ENCODE measurements at places on chromosomes 11 and 22.

DNA sequence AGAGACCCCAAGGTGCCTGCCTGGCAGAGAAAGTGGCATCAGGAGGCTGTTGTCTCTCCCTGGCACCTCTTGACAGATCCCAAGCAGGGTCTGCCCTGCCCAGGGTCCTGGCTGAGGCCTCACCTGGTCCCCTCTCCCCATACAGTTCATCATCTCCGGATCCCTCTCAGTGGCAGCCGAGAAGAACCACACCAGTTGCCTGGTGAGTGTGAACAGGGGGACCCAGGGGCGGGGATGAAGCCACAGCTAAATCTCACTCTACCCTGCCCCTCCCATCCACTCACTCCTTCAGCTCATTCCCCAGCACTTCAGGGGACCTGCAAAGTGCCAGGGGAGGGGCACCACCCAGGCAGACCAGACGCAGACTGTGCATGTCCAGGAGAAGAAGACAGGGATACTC lies 14.0 kb upstream of the MS4A10 start:
- no peak for DNase-seq

GRCh38 chr11:58285483-58286040 lies 17.5 kb upstream of the OR10W1 start:
- no peak for DNase-seq

DNA sequence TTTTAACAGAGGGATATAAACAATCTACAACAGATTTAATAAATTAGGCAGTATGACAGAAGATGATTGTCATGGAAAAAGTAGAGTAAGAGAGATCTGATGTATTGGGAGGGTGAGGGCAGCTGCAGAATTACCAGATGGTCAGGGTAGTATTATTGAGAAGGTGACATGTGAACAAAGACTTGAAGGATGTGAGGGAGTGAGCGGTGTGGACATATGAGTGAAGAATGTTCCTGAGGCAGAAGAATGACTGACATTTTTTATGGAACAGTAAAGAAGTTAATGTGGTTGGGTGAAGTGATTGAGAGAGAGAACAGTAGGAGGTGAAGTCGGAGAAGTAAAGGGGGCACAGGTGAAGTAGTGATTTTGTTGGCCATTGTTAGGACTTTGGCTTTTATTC lies 42.4 kb upstream of the HIPK3 start:
- DNase-seq, result no peak

GRCh38 chr22:48135592-48135991 lies 1373.1 kb downstream of the TBC1D22A start:
- no peak for DNase-seq

DNA sequence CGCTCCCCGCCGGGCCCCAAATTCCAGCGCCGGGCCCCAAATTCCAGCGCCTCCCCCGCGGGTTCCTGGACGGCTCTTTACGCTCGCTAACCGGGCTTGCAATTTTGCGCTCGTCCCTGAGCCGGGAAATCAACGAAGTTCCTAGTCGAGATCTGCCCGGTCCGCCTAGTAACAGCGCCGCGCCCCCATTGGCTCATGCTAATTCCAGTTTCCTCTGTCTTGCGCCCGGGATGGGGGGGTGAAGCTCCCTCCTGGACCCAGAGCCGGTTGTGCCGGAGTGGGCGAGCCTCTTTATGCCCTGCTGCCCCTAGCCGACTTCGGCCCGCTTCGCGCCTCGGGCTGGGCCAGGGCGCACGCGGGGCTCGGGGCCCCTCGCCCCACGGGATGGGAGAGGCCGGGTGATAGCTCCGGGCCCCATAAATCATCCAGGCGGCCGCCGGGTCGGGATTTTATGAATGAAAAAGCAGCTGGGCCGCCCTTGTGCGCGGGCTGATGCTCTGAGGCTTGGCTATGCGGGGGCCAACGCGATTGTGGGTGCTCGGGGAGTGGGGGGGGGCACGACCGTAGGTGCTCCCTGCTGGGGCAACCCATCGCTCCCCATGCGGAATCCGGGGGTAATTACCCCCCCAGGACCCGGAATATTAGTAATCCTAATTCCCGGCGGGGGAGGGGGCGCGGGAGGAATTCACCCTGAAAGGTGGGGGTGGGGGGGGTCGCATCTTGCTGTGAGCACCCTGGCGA lies 1.8 kb upstream of the CCND1 start:
- peak; percentile 97 for DNase-seq

GRCh38 chr11:87405843-87406242 lies 368.1 kb downstream of the TMEM135 start:
- DNase-seq, result no peak

DNA sequence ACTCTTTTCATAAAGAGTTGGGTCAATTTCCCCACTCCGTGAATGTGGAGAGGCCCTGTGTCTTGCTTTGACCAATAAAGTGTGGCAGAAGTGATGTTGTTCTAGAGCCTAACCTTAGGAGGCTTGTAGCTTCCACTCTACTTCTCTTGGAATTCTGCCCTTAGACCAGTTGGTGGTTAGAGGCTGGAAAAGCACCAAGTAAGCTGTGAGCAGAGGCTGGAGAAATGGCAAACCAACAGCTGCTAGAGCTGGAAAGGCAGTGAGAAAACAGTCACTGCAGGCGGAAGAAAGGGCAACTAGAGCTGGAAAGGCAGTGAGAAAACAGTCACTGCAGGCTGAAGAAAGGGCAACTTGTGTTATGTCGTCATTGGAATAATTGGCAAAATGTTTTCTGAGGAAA lies 29.8 kb upstream of the MSANTD2 start:
- DNase-seq, result peak; percentile 9

DNA sequence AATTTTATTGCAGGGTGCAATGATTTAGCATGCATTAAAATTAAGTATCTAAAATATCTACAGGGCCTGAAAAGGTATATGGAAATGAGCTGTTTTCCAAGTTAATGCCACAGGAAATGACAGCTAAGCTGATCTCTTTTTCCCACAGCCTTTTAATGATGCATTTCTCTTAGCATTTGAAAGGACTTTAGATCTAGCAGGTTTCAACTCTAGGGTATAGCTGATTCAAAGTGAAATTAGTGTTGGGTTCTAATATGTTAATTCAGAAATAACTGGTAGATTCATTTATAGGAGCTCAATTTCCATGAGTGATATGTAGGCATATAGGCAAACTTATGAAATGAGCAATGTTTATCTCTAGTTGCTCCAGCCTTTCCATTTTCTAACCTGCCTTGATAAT lies 274.2 kb downstream of the CASP12 start:
- DNase-seq, result peak; percentile 2

- DNase-seq, result no peak
Measured at GRCh38 chr11:72522186-72522585, 87.9 kb upstream of the CLPB start.

- DNase-seq, result no peak
Measured at GRCh38 chr11:63686926-63687325, 5.6 kb downstream of the RTN3 start.

DNA sequence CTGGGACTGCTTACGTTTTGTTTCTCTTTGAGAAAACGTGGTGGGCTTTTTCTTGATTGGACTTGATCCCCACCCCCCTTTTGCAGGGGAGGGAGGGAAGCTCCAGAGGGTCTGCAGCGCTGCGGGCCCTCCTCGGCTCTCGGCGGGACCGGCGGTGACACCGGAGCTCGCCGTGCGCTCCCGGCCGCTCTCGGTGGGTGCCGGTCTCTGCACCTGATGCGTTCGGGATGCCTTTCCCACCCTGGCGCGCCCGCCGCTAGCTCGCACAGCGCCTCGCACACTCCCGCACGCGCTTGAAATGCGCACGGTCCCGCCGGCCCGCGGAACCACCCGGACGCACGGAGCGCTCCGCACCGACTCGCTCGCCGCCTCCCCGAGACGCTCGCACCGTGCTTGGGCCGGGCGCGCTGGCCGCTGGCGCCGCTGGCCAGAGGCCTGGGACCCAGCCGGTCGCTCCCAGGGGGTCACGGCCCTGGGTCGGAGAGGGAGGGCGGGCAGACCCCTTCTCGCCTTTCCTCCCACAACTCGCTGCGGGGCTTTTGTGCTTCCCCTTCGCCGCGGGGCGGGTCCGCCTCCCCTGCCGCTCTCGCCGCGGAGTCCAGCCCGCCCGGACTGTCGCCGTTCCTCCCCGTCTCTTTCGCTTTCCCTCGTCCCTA lies 1.0 kb downstream of the ZBTB16 start:
- no peak for DNase-seq

GRCh38 chr11:22389526-22390282 lies 51.5 kb downstream of the SLC17A6 start:
- DNase-seq, result no peak

GRCh38 chr11:11513422-11513821 lies 108.4 kb downstream of the GALNT18 start:
- no peak for DNase-seq

- no peak for DNase-seq
Measured at GRCh38 chr11:84549217-84549616, 1077.9 kb downstream of the DLG2 start.

GRCh38 chr11:133064152-133064877 lies 468.0 kb downstream of the OPCML start:
- peak; percentile 44 for DNase-seq

DNA sequence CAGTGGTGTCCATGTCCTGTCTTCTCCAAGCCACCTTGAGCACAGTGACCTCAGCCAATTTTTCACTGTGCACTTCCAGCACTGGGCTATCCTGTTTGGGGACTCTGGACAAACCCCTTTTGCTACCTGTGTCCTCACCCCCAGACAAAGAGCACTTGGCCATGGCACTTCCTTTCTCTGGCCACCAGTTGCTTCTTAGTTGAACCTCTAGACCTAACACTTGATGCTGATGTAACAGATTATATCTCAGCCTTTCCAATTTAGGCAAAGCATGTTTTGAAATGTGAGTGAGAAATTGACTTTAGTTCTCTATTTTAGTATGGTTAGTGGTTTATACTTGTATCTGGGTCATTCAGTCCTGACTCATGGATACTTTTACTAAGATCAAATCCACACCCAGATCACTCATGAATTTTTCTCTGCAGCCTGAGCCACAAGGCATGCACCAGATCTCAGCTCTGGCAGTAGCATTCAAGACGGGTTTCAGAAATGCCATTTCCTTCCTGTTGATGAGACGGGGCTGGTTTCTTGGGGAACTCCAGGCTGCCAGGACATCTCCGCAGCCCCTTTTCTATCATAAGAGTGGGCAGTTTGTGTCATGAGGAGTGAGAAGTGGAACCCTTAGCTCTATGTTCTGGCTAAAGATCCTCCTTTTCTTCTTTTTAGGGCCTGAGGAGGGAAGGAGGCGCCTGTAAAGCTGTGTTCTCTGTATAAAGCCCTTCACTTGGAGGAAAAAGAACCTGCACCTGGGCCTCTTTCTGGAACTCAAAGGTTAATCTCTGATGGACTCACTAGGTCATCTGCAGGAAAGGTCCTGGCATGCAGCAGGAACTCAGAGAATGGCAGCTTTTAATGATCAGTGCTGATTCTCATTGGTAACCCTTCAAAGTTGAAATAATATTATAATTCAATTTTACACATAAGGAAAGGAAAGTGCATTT lies 185.6 kb upstream of the TENM4 start:
- no peak for DNase-seq
